CD4-positive, alpha-beta T cell (primary cell): ENCODE measurements at places on chromosomes 13 and 19. TPM values are rescaled to one million over a fixed set of nuclear protein-coding genes. Genes with fewer than 3 reads are reported as not detected.

GRCh38 chr19:4776436-4777211, 14.9 kb upstream of the FEM1A start:
- DNase-seq = no peak

DNA sequence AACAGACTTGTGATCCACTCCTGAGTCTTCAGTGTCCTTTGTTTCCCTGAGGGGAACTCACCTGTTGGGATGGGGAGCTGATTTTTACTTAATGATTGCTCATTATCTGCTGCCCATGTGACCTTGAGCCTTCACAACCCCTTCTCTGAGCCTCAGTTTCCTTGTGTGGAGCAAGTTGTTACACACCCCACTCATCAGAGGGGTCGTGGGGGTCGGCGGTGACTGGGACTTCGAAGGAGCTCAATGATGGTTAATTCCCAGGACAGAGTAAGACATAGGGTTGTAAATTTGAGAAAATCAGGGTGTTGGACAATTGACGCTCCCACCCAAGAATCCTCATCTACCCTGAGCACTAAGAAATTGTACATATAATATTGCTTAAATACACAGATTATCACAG, 13.5 kb downstream of the LILRA5 start:
- DNase-seq = no peak

The ZNF90 gene
- total RNA-seq = 2.9 TPM

GRCh38 chr19:18435178-18435841, 2.6 kb downstream of the ISYNA1 start:
- no peak for DNase-seq

The FUT2 gene
- total RNA-seq = not detected

DNA sequence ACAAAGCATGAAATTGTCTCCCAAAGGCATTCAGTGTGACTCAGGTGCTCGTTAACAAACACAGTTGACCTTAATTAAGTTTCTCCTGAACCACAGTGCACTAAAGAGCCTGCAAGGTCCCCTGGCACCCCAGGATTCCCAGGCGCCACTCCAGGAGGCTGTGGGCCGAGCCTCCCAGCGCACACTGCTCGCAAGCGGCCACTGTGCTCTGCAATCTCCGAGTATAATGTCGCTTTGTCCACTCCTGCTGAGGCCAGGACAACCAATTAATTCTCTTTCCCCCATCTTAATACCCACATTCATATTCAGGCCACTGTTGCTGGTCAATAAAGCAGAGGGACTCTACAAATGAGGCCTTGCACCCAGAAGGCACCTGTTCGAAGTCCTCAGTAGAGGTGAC, 8.8 kb downstream of the RAB20 start:
- DNase-seq = no peak

The TLE2 gene
- 25.0 TPM for total RNA-seq

- no peak for DNase-seq
Measured at GRCh38 chr19:22517496-22518411, 95.6 kb upstream of the ZNF98 start.

DNA sequence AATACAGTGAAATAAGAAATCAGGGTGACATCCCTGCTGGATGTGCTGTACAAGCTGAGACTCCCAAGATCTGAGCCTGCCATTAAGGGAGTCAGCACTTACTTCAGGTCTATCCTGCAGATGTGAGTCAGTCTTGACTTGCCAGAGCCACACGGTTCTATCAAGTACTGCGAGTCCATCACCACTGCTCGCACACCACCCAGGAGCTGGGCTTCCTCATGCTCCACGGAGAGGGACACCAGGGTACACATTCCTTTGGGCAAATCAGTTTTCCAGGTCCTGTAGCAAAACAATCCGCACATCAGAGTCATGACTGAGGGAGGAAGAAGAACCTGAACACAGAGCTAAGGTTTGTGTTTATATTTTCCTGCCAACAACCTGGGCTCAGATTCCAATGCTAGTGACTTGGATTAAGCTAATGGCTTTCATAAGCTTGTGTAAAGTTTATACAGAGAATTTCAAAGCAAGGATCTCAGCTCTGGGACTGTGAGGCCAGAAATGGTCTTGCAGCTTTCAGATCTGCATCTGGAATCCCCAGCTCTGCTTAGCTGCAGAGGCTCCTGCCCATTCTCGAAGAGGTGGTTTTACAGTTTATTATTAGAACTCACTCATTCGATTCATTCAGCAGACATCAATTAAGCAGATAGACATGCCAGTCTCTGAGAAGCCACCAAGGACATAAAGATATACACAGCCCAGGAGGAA, 90.6 kb downstream of the KL start:
- no peak for DNase-seq

DNA sequence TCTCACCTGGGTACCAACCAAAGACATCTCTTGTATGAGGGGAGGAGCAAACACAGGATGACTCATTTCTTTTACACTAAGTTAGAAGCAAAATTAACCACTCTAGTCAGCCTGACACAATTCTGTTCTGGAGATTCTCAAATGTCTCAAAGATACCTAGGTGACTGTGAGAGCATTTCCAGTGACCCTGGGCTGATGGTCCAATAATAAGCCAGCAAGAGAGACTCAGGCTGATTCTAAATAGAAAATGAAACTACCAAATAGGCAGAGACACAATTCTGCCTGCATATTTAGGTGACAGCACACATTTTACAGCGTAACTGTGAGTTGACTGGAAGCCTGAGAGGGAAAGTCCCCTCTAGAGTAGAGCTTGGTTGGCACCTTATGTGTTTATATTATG, 16.3 kb downstream of the ZNF91 start:
- DNase-seq = no peak
